Cardiac ventricle fibroblast (primary cell): ENCODE measurements at places on chromosomes 12 and 14. TPM values are rescaled to one million over a fixed set of nuclear protein-coding genes. Genes with fewer than 3 reads are reported as not detected.

Gene CACNA2D4
- 1.3 and 3.0 TPM in 2 replicates for total RNA-seq

Gene FGF6
- total RNA-seq = not detected in 2 replicates

Gene MMP17
- 6.9 and 8.9 TPM in 2 replicates for total RNA-seq

Gene CLEC4C
- not detected in 2 replicates for total RNA-seq

Gene RFX4
- not detected in 2 replicates for total RNA-seq

Gene AHSA1
- total RNA-seq = 96.5 and 101 TPM in 2 replicates

Gene RIMBP2
- 0.31 and 0.93 TPM in 2 replicates for total RNA-seq

Gene SALL2
- total RNA-seq = 8.8 and 9.0 TPM in 2 replicates

Gene AMDHD1
- not detected in 2 replicates for total RNA-seq

Gene WNK1
- 60.5 and 71.1 TPM in 2 replicates for total RNA-seq

Gene FBLN5
- total RNA-seq = 124 and 131 TPM in 2 replicates

Gene MEG3
- total RNA-seq = 35.4 and 39.1 TPM in 2 replicates

Gene PPP2R3C
- total RNA-seq = 20.0 and 23.7 TPM in 2 replicates

Gene RPL10L
- not detected in 2 replicates for total RNA-seq

Gene PROX2
- not detected in 2 replicates for total RNA-seq

Gene NPAS3
- 0.06 and 0.10 TPM in 2 replicates for total RNA-seq

Gene APOF
- total RNA-seq = not detected in 2 replicates

Gene ADAMTS20
- total RNA-seq = not detected in 2 replicates

Gene SMIM41
- total RNA-seq = not detected in 2 replicates

Gene GARIN6
- total RNA-seq = not detected in 2 replicates

Gene COX6A1
- total RNA-seq = 355 and 387 TPM in 2 replicates

Gene GALNT8
- not detected in 2 replicates for total RNA-seq

Gene TCP11L2
- total RNA-seq = 18.8 and 24.2 TPM in 2 replicates

Gene ASIC1
- 20.7 and 30.7 TPM in 2 replicates for total RNA-seq

Gene CCDC197
- total RNA-seq = not detected in 2 replicates

Gene TEX52
- total RNA-seq = not detected in 2 replicates

Gene C14orf39
- total RNA-seq = not detected in 2 replicates

Gene TEX22
- 0.06 and 0.44 TPM in 2 replicates for total RNA-seq

Gene SDSL
- total RNA-seq = 2.2 and 4.5 TPM in 2 replicates

Gene CLEC2A
- total RNA-seq = not detected in 2 replicates

Gene C12orf56
- not detected in 2 replicates for total RNA-seq

Gene COX8C
- not detected in 2 replicates for total RNA-seq

Gene PLXNC1
- total RNA-seq = 2.9 and 5.5 TPM in 2 replicates

Gene KLRC1
- not detected in 2 replicates for total RNA-seq

Gene WNT1
- not detected in 2 replicates for total RNA-seq

Gene RNASE1
- 1.7 and 3.6 TPM in 2 replicates for total RNA-seq

Gene PTGER2
- total RNA-seq = 5.6 and 7.1 TPM in 2 replicates

Gene SPX
- 1.9 TPM in 1 of 2 replicates, not detected in the other for total RNA-seq

Gene GAS2L3
- total RNA-seq = 3.3 and 3.6 TPM in 2 replicates

Gene RERGL
- total RNA-seq = not detected in 2 replicates

Gene SOS2
- total RNA-seq = 9.0 and 11.6 TPM in 2 replicates

Gene KCNJ8
- 1.5 and 2.9 TPM in 2 replicates for total RNA-seq

Gene LRRC9
- total RNA-seq = not detected in 2 replicates
